Iris pigment epithelial cell (primary cell): ENCODE measurements at places on chromosomes 1 and 21.

- DNase-seq: peak; percentile 53
Measured at GRCh38 chr1:15849775-15850324, 2.3 kb downstream of the SPEN start.

DNA sequence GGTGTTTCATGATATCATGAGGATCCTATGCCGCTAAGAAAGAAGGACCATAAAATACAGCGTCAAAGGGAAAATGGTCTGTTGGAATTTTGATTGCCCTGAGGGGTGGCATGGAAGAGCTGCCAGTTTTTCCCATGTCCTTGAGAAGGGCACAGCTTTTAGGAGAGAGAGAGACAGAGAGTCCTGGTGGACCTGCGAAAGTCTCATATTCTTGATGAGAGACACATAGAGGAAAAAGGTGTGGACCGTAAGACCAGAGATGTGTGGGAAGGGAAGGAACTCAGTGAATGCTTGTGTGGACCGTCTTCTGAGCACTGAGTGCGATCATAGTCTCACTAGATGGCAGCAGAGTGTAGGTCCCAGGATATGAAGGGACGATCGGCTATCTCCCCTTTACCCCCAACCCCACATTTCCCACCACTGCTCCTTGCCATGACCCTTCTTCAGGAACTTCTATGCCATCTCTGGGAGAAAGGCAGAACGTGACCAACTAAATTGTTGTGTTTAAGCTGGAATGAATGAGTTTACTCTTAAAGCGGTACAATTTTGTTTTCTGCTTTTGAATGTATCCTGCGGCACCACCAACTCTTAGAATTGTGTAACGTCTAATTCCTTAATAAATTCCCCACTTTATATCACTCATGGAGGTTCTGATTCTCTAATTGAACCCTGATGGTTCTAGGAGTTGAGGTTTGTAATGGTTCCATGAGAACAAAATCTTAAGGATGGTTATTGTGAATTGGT, 117.7 kb downstream of the CTH start:
- DNase-seq: peak; percentile 37

GRCh38 chr21:33937931-33938339, 22.3 kb upstream of the ATP5PO start:
- no peak for DNase-seq

GRCh38 chr1:39733161-39733560, 5.5 kb upstream of the PPIE start:
- DNase-seq: no peak

- no peak for DNase-seq
Measured at GRCh38 chr1:154938604-154939399, 2.3 kb upstream of the PMVK start.

DNA sequence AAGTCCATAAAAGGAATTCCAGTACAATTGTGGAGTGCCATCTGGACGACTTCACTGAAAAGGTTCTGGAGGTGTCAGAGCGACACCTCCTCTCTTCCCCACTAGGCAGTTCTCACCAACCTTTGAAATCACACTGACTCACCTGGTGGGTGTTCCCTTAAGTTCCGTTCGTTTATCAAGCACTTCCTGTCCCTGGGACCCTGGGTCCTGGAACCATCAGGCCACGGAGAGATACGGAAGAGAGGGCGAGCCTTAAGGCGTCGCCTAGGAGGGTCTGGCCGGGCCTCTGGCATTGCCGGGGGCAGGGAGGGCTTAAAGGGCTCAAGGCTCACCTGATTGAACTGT, 317 bp downstream of the SPAG17 start:
- no peak for DNase-seq

DNA sequence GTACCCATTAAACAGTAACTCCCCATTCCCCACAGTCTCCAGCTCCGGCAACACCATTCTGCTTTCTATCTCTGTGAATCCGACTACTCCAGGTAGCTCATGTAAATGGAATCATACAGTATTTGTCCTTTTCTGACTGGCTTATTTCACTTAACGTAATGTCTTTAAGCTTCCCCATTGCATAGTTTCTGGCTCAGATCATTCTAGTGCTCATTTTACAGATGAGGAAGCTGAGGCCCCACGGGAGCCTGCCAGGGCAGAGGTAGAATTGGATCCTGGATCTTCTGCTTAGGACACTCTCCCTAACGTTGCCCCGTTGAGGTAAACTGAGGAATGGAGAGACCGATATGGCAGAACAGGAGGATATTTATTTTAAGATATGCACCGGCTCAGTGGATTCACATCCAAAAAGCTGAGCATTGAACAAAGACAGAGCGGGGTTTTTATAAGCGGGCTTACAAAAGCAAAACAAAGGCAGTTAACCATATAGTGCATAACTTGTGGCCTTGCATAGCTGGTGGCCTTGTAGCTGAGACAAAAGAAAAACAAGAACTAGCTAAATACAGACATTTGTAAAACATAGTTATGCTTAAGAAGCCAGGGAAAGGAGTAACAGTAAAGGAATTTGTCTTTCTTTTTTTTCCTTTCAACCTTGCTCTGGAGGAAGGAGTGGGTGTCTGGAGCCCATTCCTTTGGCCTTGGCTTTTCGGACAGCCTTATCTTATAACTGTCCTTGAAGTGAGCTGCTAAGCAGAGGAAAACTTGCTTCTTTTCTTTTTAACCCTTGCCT, 15.3 kb upstream of the KLHDC8A start:
- DNase-seq: peak; percentile 86

DNA sequence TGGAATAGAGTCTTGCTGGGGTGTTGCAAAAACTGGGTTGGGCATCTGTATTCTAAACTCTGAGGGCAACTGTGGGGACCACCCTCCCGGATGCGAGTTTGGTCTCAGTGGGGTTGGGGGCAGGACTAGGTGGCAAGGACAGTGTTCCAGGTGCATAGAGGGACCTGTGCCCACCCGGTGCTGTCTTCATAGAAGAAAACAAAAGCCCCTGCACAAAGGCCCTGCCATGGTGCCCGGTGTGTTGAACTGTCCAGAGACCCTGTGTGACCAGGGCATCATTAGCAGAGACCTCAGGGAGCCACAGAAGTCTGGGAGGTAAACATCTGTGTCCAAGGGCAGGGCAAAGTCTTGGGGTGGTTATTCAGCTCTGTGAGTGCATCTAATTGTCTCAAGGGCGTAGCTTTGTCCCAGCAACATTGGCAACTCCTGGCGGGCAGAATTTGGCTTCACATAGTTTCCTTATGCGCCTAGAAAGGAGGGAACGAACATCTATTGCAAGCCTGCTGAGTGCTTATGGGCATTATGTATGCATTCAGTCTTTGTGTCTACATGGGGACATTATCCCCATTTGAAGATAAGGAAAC, 72.2 kb upstream of the IFFO2 start:
- DNase-seq: no peak

DNA sequence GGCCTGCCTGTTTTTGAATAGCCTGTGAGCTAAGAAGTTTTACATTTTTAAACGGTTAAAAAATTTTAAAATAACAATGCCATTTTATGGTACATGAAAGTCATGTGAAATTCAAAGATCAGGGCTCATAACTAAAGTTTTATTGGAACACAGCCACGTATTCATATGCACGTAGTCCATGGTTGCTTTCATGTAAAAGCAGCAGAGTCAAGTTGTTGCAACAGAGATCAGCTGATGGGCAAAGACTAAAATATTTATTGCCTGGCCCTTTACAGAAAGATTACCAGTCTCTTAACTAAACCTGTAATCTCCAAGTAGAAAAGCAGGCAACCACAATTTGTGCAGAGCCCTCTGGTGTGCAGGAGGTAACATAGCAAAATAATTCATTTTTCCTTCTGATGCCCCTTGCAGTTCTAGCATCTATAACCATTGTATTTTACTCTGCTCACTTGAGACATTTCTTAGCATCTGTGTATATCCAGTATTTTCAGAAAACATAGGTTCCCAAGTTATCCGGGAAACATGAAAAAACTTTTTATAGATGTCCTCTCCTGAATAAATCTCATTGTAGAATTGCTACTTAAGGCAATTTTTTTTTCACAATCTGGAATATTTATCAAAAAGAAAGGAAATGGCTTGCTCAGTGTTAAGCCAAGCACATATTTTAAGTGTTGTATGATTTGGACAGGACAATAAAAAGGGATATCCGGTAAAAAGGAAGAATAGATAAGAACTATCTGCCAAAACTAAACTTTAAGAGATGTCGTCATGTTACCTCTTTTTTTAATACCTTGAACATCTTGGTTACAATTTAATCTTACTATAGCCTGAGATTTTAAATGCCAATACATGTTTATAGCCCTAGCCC, 430.8 kb downstream of the PLPP3 start:
- DNase-seq: no peak

DNA sequence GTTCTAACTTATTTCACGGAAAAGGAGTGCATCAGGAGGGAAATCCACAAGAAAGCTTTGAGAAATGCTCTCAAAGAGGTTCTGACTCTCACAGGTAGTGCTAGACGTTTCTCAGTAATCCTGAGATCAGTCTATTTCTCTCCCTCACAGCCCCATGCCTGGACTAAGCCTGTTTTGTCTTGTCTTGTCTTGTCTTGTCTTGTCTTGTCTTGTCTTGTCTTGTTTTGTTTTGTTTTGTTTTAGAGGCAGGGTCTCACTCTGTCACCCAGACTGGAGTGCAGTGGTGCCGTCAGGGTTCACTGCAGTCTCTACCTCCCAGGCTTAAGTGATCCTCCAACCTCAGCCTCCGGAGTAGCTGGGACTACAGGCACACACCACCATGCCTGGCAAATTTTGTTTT, 133.3 kb upstream of the SGIP1 start:
- no peak for DNase-seq

DNA sequence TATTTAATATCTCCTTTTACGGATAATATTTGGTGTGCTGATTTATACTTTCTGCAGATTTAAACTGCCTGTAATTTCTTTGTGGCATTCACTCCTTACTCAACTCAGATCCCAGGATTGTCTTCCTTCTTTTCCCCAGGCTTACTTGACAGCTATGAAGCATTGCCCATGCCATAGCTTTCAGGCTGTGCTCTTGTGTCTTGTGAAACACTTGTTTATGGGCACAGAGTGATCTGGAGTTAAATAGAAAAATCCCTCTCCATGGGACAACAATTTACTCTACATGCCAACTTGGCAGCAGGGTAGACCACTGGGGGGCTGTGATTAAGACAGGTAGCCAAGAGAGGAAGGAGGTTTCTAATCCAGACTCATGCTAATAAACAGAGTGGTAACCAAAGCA, 57.4 kb downstream of the PPP1R12B start:
- DNase-seq: no peak

- DNase-seq: peak; percentile 69
Measured at GRCh38 chr1:6794164-6794563, 8.9 kb downstream of the CAMTA1 start.

DNA sequence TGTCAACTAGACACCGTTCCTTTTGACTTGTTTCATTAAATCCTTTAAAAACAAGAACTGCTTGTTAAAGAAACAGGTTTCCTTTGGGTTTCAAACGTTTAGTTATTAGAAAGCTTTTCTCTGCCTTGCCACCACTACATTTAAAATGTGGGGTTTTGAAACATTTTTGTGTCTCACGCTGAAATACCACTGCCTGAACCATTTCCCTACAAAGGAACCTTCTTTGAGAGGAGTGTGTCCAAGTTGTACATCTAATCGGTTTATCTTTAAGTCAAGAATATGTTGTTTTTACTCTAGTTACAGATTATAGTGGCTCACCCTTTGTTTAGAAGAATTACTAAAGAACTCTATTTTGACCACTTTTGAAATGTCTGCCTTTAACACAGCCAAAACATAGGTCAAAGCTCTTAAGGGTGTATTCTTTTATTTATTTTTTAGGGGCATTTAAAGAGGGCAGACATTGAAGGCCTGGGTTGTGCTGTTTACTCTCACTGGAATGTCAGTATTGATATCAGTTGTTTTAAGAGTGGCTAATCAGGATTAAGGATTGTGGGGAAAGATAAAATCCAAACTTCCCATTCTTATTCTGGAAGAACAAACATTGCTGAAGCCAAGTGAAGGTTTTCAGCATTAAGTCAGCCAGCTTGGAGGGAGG, 143.4 kb downstream of the GALNT2 start:
- peak; percentile 39 for DNase-seq

DNA sequence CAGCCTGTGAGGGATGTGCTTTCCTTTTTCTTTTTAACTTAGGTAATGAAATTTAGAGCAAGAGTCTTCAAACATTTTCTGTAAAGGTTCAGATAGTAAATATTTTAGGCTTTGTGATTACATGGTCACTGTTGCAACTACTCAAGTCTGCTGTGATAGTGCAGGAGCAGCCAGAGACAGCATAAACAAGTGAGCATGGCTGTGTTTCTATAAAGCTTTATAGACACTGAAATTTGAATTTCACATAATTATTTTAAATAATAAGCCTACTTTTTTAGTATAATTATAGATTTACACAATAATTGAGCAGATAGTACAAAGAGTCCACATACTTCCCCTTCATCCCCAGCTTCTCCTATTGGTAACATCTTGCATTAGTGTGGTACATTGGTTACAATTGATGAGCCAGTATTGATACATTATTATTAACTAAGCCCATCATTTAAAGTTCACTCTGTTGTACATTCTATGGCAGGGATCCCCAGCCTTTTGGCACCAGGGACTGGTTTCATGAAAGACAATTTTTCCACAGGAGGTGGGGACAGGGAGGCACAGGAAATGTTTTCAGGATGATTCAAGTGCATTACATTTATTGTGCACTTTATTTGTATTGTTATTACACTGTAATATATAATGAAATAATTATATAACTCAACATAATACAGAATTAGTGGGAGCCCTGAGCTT, 3.0 kb downstream of the ATF6 start:
- peak; percentile 20 for DNase-seq

- DNase-seq: peak; percentile 60
Measured at GRCh38 chr1:68361346-68361910, 88.3 kb downstream of the RPE65 start.

GRCh38 chr1:21620011-21620410, 49.1 kb downstream of the RAP1GAP start:
- no peak for DNase-seq
